Liver (tissue), 10 donors: ENCODE measurements at places on chromosomes 1 and 21.
A peak's percentile ranks its signal among the peaks of the same experiment; 100 is the strongest.

DNA sequence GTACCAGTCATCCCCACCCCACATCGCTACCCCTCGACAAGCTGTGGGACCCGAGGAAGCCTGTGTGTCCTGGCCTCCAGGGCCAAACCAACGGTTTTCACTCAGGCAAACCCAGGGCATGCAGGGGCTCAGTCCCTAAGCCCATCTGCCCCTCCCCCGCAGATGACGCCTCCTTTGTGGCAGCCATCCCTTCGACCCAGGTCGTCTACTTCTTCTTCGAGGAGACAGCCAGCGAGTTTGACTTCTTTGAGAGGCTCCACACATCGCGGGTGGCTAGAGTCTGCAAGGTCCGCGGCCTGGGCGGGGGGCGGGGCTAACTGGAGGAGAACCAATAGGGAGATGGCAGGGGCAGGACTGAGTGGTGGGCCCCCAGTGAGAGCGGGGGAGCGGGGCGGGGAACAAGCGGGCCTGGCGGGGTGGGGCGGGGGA, 7.4 kb downstream of the SEMA4A start:
- H3K4me3 ChIP-seq: peak overlapping the region; percentile 22
- no peaks in the 10 kb centered on the region for H3K27me3 ChIP-seq
- no peaks in the 10 kb centered on the region for H3K36me3 ChIP-seq
- DNase-seq: peak; percentile 85

GRCh38 chr21:37763298-37763697, 153.0 kb downstream of the KCNJ6 start:
- DNase-seq: no peak
- H3K27me3 ChIP-seq: no peaks in the 10 kb centered on the region
- H3K4me1 ChIP-seq: no peaks in the 10 kb centered on the region
- no peaks in the 10 kb centered on the region for H3K36me3 ChIP-seq
- no peak overlapping the region for H3K4me3 ChIP-seq

DNA sequence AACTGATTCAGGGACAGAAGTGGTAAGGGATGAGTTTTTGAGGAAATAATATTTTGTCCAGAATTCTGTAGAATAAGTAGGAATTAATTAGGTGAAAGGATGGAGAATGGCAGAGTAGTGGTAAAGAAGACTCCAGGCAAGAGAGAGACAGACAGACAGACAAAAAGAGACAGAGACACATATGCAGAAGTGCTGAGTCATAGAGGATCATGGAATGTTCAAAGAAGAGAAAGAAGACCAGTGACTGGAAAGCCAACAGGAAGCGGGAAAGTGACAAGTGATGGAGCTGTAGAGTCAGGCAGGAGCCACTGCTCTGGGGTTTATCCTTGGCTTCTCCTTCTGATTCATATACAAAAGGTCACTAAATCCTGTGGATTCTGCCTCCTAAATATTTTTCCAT, 85.9 kb downstream of the UROD start:
- no peak for DNase-seq
- no peak overlapping the region for H3K4me3 ChIP-seq
- H3K27ac ChIP-seq: no peak overlapping the region
- H3K27me3 ChIP-seq: no peaks in the 10 kb centered on the region
- H3K36me3 ChIP-seq: no peaks in the 10 kb centered on the region

- H3K27ac ChIP-seq: no peak overlapping the region
- H3K36me3 ChIP-seq: no peaks in the 10 kb centered on the region
- peaks cover 5% of the 10 kb centered on the region for H3K4me1 ChIP-seq
- DNase-seq: no peak
- H3K27me3 ChIP-seq: no peaks in the 10 kb centered on the region
- H3K4me3 ChIP-seq: no peak overlapping the region
These were observed 7.4 kb downstream of the SH2D2A start for GRCh38 chr1:156809281-156809680.

- DNase-seq: no peak
- H3K27ac ChIP-seq: no peak overlapping the region
- no peaks in the 10 kb centered on the region for H3K36me3 ChIP-seq
- H3K27me3 ChIP-seq: no peaks in the 10 kb centered on the region
- H3K4me3 ChIP-seq: no peak overlapping the region
These were observed 72.9 kb upstream of the ZNF678 start for GRCh38 chr1:227490478-227490877.

DNA sequence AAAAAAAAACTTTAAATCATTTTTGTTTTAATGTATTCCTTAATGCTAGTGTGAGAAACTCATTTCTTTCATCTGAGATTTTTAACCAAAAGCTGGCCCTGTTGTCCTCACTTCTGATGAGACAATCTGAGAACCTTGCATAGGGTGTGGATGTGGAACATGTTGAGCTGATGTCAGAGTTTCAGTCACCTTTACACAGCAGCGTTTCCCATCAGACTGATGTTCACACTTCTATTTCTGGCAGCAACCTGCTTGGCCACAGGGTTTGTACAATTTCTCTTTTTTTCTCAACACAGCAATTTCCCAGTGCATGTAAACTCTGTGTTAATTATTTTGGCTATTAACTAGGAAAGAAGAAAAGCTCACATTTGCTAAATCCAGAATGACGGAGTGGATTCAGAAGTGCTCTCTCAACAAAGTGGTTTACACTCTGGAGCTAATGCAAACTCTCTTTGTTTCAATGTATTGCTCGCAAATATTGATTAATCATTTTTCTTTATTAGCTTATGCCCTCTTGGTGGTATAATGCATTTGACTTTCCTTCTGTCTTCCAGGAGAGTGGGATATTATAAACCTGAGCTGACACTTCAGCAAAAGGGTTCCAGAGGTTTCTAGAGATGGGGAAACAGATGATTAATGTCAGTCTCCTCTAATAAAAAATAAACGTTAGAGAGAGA, 70.5 kb upstream of the HSPA13 start:
- H3K4me1 ChIP-seq: no peaks in the 10 kb centered on the region
- H3K27ac ChIP-seq: no peak overlapping the region
- H3K4me3 ChIP-seq: no peak overlapping the region
- no peaks in the 10 kb centered on the region for H3K36me3 ChIP-seq

GRCh38 chr1:85360730-85361493, 84.5 kb upstream of the BCL10 start:
- peaks cover 5% of the 10 kb centered on the region for H3K4me1 ChIP-seq
- H3K27ac ChIP-seq: no peak overlapping the region
- H3K4me3 ChIP-seq: no peak overlapping the region
- no peaks in the 10 kb centered on the region for H3K27me3 ChIP-seq
- H3K36me3 ChIP-seq: no peaks in the 10 kb centered on the region
- no peak for DNase-seq

GRCh38 chr1:218304281-218305039, 19.4 kb downstream of the RRP15 start:
- H3K4me1 ChIP-seq: no peaks in the 10 kb centered on the region
- H3K27ac ChIP-seq: no peak overlapping the region
- peak; percentile 83 for DNase-seq
- no peaks in the 10 kb centered on the region for H3K27me3 ChIP-seq
- H3K36me3 ChIP-seq: no peaks in the 10 kb centered on the region

GRCh38 chr21:29215709-29216108, 83.0 kb upstream of the BACH1 start:
- no peaks in the 10 kb centered on the region for H3K36me3 ChIP-seq
- DNase-seq: no peak
- H3K27me3 ChIP-seq: no peaks in the 10 kb centered on the region
- H3K4me3 ChIP-seq: no peak overlapping the region
- H3K27ac ChIP-seq: no peak overlapping the region

DNA sequence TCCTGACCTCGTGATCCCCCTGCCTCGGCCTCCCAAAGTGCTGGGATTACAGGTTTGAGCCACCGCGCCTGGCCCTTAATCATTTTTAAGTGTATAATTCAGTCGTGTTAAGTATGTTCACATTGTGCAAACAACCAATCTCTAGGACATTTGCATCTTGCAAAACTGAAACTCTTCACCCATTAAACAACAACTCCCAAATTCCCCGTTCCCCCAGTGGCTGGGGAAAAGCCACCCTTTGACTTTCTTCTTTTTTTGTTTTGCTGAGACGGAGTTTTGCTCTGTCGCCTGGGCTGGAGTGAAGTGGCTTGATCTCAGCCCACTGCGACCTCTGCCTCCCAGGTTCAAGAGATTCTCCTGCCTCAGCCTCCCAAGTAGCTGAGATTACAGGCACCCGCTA, 6.5 kb upstream of the THEMIS2 start:
- no peaks in the 10 kb centered on the region for H3K36me3 ChIP-seq
- no peak overlapping the region for H3K4me3 ChIP-seq

DNA sequence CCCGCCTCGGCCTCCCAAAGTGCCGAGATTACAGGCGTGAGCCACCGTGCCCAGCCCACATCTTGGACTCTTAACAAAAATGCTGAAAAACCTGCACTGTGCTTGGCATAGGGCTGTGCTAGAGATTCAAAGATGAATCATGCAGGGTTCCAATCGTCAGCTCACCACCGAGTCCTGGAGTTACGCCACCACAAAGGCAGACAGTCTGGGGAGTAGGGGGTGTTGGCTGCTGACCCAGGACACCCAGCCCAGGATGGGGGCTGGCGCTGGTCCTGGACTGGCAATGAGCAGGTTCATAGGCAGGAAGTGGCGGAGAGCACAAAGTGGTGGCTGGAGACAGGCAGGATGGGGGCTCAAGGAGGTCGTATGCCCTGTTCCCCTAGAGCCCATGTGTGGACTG, 16.0 kb downstream of the PSRC1 start:
- no peaks in the 10 kb centered on the region for H3K4me1 ChIP-seq
- no peak overlapping the region for H3K4me3 ChIP-seq
- H3K27ac ChIP-seq: no peak overlapping the region
- no peak for DNase-seq
- H3K36me3 ChIP-seq: no peaks in the 10 kb centered on the region

DNA sequence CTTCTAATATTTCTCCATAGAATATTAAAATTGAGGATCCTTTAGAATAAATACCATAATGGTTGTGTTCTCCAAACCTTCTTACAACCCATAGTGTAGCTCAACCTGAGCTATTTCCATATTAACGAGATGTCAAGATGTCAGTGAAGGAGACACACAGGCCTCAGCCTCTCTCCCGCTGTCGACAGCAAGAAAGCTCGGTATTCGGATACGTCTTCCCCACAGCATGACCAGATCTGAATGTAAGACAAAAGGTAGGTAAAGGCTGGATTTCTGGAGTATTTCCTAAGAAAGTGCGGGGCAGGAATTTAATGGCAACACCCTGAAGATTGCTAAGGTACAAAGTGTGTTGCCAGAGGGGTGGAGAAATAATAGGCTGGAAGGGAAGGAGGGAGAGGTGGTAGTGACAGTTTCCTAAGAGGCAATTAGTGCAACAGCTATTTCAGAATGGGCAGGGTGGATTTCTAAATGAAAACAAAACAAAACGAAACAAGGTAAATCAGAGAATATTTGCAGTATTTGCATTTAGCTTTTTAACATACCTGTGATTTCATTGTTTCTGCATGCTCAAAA, 1.7 kb downstream of the ADSS2 start:
- H3K27me3 ChIP-seq: no peaks in the 10 kb centered on the region
- H3K4me1 ChIP-seq: peaks cover 7% of the 10 kb centered on the region
- no peak for DNase-seq
- peak overlapping the region; percentile 75 for H3K4me3 ChIP-seq

GRCh38 chr1:109181807-109182163, 31.9 kb upstream of the SARS1 start:
- H3K36me3 ChIP-seq: no peaks in the 10 kb centered on the region
- H3K4me1 ChIP-seq: peaks cover 2% of the 10 kb centered on the region
- H3K4me3 ChIP-seq: no peak overlapping the region
- no peak for DNase-seq
- peak overlapping the region; percentile 54 for H3K27ac ChIP-seq

DNA sequence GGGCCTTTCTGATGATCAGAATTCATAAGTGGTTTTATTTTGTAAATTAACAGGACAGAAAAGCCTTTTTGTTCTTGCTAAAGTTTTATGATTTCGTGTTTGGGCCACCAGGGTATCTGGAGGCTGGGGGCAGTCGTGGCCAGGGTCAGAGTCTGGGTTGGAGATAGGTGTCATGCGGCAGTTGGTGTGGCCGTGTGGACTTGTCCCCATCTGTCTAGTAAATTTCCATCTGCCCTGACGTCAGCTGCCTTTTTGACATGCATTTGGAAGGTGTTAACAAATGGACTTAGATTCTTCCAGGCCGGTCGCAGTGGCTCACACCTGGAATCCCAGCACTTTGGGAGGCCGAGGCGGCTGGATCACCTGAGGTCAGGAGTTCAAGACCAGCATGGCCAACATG, 56.8 kb downstream of the SKI start:
- no peaks in the 10 kb centered on the region for H3K36me3 ChIP-seq
- no peak overlapping the region for H3K4me3 ChIP-seq
- no peak for DNase-seq
- H3K4me1 ChIP-seq: peaks cover 21% of the 10 kb centered on the region
- H3K27me3 ChIP-seq: no peaks in the 10 kb centered on the region

DNA sequence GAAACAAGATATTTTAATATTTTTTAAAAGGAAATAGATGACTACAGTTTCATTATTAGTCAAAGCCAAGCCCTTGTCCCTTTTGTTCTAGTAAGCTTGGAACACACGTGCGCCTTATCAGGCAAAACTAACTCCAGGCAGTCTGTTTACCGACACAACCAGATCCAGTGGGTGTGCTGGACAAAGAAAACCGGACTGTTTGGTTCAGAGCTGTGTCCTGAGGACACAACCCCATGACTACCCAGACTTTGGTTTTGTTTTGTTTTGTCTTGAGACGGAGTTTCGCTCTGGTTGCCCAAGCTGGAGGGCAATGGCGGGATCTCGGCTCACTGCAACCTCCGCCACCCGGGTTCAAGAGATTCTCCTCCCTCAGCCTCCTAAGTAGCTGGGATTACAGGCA, 13.9 kb upstream of the RHOU start:
- H3K4me1 ChIP-seq: no peaks in the 10 kb centered on the region
- H3K27ac ChIP-seq: peak overlapping the region; percentile 81
- no peaks in the 10 kb centered on the region for H3K36me3 ChIP-seq
- no peak overlapping the region for H3K4me3 ChIP-seq
- no peaks in the 10 kb centered on the region for H3K27me3 ChIP-seq
- DNase-seq: no peak

GRCh38 chr1:203985044-203985443, 87.9 kb upstream of the SOX13 start:
- H3K4me3 ChIP-seq: no peak overlapping the region
- no peak for DNase-seq
- no peaks in the 10 kb centered on the region for H3K4me1 ChIP-seq
- H3K27ac ChIP-seq: no peak overlapping the region

- no peaks in the 10 kb centered on the region for H3K4me1 ChIP-seq
- H3K4me3 ChIP-seq: no peak overlapping the region
- DNase-seq: peak; percentile 25
- H3K36me3 ChIP-seq: no peaks in the 10 kb centered on the region
- H3K27ac ChIP-seq: no peak overlapping the region
These were observed 400 bp upstream of the KRTAP10-12 start for GRCh38 chr21:44696572-44696971.

DNA sequence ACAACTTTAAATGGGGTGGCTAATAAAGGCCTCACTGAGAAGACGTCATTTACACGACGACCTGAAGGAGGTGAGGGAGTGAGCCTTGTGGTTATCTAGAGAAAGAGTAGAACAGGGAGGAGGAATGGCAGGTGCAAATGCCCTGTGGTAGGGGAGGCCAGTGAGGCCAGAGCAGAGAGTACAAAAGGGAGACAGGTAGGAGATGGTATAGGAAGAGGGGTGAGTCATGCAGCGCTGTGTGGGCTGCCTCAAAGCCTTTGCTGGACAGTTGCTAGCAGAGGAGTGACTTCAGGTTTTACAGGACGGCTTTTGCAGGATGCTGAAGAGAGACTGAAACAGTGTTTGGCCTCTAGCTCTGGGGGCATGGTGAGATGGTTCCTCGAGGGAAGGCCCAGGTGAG, 116.0 kb downstream of the IER5 start:
- no peak overlapping the region for H3K4me3 ChIP-seq
- no peak overlapping the region for H3K27ac ChIP-seq
- H3K4me1 ChIP-seq: no peaks in the 10 kb centered on the region
- no peaks in the 10 kb centered on the region for H3K27me3 ChIP-seq
- DNase-seq: no peak

GRCh38 chr21:27366646-27367235, 399.9 kb upstream of the ADAMTS5 start:
- DNase-seq: no peak
- no peak overlapping the region for H3K27ac ChIP-seq
- no peaks in the 10 kb centered on the region for H3K4me1 ChIP-seq
- H3K36me3 ChIP-seq: no peaks in the 10 kb centered on the region
